Activated CD4-positive, alpha-beta memory T cell treated with anti-CD3 and anti-CD28 coated beads, Interleukin-2, amount 10 ng/mL, durations not matched to agents 7 days and 5 days (primary cell): ENCODE measurements at places on chromosomes 3 and 15. TPM values are rescaled to one million over a fixed set of nuclear protein-coding genes. Genes with fewer than 3 reads are reported as not detected.

Gene ERC2
- not detected for total RNA-seq

DNA sequence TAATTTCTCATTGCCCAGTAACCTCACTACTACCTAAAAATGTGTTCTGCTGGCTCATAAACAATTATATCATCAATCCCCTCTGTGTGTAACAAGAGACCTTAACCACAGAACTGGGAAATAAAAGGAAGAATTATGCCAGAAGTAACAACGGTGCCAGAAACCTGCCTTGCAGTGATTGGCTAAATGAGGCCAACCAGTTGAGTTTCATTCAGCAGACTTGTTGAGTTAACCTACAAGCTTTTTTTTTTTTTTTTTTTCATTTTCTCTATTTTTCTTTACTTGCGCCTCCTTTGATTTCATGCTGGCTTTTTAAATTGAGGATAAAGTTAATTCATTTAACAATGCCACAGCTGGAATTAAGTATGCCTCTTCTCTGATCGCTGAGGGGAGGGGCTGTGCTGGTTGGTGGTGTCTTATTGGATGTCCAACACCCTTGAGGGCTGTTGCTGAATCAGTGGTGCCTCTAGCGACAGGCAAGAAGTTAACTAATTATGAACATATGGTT is 30.0 kb upstream of the GMNC start:
- no peak for DNase-seq

- peak; percentile 26 for DNase-seq
Measured at GRCh38 chr3:53269888-53270880, 14.4 kb upstream of the TKT start.

DNA sequence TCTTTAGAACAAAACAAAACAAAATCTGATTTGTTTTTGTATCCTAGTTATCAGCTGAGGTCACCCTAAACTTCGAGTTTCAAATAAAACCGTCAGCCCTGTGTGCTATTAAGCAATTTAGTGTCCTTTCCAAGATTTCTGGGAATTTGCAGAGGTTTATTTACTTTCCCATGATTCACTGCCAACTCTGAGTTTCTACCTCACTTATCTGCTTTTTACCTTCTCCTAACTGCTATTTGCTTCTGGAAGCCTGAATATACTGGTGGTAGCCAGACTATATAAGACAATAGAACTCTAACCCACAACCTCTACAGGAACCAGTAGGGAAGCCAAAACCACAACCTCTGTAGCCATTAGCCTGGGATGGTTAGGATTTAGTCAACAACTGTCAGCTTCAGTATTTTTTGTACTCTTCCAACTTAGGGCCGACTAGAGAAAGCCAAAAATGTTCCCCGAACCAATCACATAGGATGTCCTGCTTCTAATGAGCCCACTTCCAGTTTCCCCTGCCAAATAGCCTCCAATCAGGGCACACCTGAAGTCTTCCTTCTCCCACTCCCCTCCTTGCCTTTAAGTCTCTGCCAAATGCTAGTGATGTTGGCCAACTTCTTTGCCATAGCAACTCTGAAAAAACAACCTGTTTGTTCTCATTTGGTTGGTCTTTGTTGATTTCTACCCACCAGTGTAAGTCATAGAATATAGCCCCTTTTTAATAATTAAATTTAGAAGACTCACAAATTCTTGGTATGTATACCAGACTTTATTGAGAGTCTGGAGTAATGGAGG is 273.1 kb downstream of the ULK4 start:
- DNase-seq = no peak

DNA sequence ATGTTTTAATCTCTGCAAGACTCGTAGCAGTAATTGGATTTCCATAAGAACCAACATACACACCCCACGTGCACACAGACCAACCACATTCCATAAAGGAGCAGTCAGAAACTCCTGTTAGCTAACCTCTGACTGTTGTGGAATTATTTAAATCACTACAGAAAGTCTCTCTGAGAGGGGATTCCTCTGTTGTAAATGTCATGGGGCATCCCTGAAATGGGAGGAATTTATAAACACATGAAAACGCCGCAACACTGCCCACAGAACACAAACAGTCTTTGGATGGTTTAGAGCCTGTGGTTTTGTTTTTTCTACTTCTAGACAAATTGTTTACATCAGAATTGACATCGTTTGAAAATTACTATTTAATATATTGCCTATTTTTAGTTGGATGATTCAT is 740.1 kb upstream of the GRM7 start:
- no peak for DNase-seq

GRCh38 chr3:129985113-129985512 is 10.6 kb downstream of the TRH start:
- DNase-seq = no peak
